SK-N-SH (cell line): ENCODE measurements at places on chromosomes 12 and 14. TPM values are rescaled to one million over a fixed set of nuclear protein-coding genes. Genes with fewer than 3 reads are reported as not detected.

DNA sequence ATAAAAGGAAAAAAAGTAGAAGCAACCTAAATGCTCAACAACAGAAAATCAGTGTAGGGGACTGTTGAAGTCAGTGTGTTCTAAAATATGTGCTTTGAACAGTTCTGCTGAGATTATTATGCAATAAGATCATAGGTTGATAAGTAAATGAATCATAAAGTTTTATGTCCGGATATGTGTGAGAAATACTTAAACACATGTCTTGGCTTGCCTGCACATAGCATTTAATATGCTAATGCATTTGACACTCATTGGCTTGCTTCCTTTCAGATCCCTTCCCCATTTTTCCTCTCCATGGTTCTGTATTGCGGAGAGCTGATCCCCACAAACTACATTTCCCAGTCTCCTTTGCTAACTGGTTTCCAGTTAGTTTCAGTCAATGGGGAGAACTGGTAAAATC, 573.8 kb upstream of the TBX3 start:
- no peaks in the 10 kb centered on the region for H3K27me3 ChIP-seq
- H3K4me3 ChIP-seq: no peak overlapping the region
- no peaks in the 10 kb centered on the region for H3K36me3 ChIP-seq
- H3K4me1 ChIP-seq: no peaks in the 10 kb centered on the region
- no peak for DNase-seq

- peak; percentile 70 for DNase-seq
- no peaks in the 10 kb centered on the region for H3K36me3 ChIP-seq
- peaks cover 16% of the 10 kb centered on the region for H3K4me1 ChIP-seq
- H3K4me3 ChIP-seq: no peak overlapping the region
- H3K27ac ChIP-seq: peak overlapping the region; percentile 72
Measured at GRCh38 chr14:91372671-91373495, 44.7 kb downstream of the CCDC88C start.

ACVR1B gene
- polyA plus RNA-seq: 12.1 and 13.5 TPM in 2 replicates

DNA sequence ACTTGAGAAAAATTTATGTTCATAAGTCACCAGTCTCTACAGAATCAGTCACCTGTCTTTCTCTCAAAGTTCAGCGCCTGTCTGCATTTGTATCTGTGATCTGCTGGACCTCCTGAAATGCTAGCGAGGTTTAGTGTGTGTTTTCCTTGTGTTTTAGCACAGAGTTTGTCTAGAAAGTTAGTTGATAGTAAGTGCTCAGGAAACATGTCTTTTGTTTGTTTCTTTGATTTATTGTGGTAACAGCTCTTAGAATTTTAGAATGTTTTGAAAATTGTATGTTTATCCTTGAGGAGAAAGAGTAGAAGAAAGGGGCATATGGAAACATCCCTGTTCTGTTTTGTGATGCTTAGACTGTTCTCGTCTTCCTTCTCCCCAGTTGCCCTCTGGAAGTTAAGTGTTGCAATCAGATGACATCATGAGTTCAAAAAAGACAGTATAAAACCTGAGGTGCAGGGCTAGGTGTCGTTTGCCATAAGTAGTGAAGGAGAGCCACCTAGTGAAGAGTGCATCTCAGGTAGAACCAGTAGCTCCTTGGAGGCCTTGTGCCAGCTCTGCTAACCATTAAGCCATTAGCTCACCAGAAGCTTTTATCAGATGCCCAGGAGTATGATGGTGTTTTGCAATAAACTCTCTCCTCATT, 44.8 kb downstream of the FBXW8 start:
- no peaks in the 10 kb centered on the region for H3K4me1 ChIP-seq
- no peak for DNase-seq
- peaks cover 30% of the 10 kb centered on the region for H3K36me3 ChIP-seq
- no peaks in the 10 kb centered on the region for H3K27me3 ChIP-seq
- H3K27ac ChIP-seq: no peak overlapping the region

GRCh38 chr12:14327711-14328110, 37.8 kb upstream of the ATF7IP start:
- H3K27me3 ChIP-seq: no peaks in the 10 kb centered on the region
- H3K4me3 ChIP-seq: no peak overlapping the region
- H3K27ac ChIP-seq: no peak overlapping the region
- no peaks in the 10 kb centered on the region for H3K36me3 ChIP-seq

- H3K36me3 ChIP-seq: no peaks in the 10 kb centered on the region
- H3K27ac ChIP-seq: no peak overlapping the region
- DNase-seq: no peak
- H3K27me3 ChIP-seq: no peaks in the 10 kb centered on the region; the same call in 1 of the 2 replicates
Measured at GRCh38 chr14:72054911-72055310, 122.7 kb downstream of the RGS6 start.

DNA sequence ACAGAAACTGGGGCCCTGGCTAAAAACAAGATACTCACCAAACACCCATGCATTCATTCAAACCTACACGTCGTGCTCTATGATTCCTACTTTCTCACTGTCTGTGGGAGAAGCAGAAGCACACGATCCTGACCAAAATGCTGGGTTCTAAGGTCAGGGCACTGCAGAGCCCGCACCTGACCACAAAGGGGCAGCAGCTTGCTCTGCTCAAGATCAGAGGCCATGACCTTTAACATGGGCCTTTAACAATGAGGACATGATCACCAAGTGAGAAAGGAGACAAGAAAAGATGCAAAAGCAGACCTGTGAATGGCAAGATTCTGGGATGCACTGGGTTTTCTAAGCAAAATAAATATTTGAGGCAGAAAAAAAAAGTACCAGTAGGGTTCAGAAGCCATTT, 40.1 kb upstream of the VPS33A start:
- H3K27ac ChIP-seq: no peak overlapping the region
- no peak overlapping the region for H3K4me3 ChIP-seq
- H3K4me1 ChIP-seq: peaks cover 14% of the 10 kb centered on the region
- no peaks in the 10 kb centered on the region for H3K27me3 ChIP-seq
- peaks cover 33% of the 10 kb centered on the region for H3K36me3 ChIP-seq

GRCh38 chr14:101969481-101969880, 5.1 kb downstream of the DYNC1H1 start:
- peaks cover 27% of the 10 kb centered on the region for H3K36me3 ChIP-seq
- H3K4me3 ChIP-seq: no peak overlapping the region
- no peaks in the 10 kb centered on the region for H3K27me3 ChIP-seq
- no peak for DNase-seq
- H3K27ac ChIP-seq: peak overlapping the region; percentile 99; the same call in 1 of the 2 replicates
- H3K4me1 ChIP-seq: peaks cover 15% of the 10 kb centered on the region

- H3K27me3 ChIP-seq: no peaks in the 10 kb centered on the region
- H3K27ac ChIP-seq: peak overlapping the region; percentile 75
- H3K4me1 ChIP-seq: peaks cover 62% of the 10 kb centered on the region
- no peak for DNase-seq
Measured at GRCh38 chr12:65907513-65907912, 83.2 kb downstream of the HMGA2 start.

DNA sequence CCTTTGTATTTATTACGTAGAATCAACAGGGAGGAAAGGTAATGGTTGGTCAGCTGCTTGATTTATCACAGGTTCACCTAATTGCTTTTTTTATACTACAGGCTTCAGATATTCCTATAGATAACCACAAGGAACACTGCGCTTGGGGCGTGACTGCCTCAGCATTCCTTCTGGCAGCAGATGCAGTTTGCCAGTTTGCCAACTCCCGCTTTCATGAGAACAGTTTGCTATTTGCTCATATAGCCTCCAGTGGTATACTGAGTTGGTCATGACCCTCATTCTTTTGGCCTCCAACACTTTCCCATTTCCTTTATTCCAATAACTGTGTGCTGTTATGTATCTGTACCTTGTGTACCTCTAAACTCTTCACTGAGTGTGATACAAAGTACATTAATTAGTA, 38.6 kb upstream of the ACSM4 start:
- H3K4me1 ChIP-seq: no peaks in the 10 kb centered on the region
- H3K27ac ChIP-seq: no peak overlapping the region
- H3K4me3 ChIP-seq: no peak overlapping the region
- H3K27me3 ChIP-seq: 0 out of 2 replicates have a peak, but pooled peaks cover 5% of the 10 kb centered on the region

HSPA2 gene
- 13.9 and 20.8 TPM in 2 replicates for polyA plus RNA-seq

RTN1 gene
- polyA plus RNA-seq: 1.6 and 5.0 TPM in 2 replicates

- no peaks in the 10 kb centered on the region for H3K27me3 ChIP-seq
- peaks cover 69% of the 10 kb centered on the region for H3K4me1 ChIP-seq
- H3K27ac ChIP-seq: peak overlapping the region; percentile 75
- DNase-seq: no peak
Measured at GRCh38 chr12:3219233-3219632, 142.1 kb downstream of the TSPAN9 start.

- no peaks in the 10 kb centered on the region for H3K27me3 ChIP-seq
- peaks cover 12% of the 10 kb centered on the region for H3K4me1 ChIP-seq
- no peak for DNase-seq
- H3K4me3 ChIP-seq: 0 out of 2 replicates have a peak overlapping the region, but pooled peaks have one; percentile 48
Measured at GRCh38 chr14:89040080-89040459, 215.6 kb downstream of the TTC8 start.

TSPAN11 gene
- polyA plus RNA-seq: 6.4 and 6.6 TPM in 2 replicates

DNA sequence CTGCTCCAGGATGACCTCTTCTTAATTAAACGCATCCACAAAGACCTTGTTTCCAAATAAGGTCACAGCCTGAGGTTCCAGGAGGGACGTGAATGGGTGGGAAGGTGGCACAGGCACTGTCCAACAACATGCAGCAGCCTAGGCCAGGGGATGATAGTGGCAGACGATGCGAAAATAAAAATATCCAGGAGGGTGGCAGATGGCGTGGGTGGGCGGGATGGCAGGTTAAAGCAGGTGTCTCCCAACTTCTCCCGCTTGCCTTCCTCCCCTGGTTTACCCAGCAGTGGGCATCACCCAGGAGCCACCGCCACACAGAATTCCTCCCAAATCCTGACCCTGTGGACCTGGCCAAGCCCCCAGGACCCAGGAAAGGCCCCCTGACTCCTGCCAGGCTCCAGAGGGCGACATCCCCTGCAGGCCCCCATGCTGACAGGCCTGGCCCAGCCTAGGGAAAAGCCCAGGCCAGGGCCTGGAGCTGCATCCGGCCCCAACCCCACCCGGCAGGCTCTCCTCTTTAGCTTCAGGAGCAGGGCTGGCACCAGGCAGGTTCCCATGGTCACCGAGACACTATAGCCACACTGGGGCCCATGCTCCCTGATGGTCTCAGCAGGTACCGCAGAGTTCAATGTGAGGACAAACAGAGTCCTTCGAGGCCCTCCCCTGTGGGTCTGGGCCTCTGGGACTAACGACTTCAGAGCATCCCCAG, 9.7 kb downstream of the NCOR2 start:
- H3K36me3 ChIP-seq: no peaks in the 10 kb centered on the region; the same call in 1 of the 2 replicates
- no peaks in the 10 kb centered on the region for H3K27me3 ChIP-seq
- peak; percentile 86 for DNase-seq
- H3K4me1 ChIP-seq: peaks cover 53% of the 10 kb centered on the region; the same call in 1 of the 2 replicates
- peak overlapping the region; percentile 48 for H3K27ac ChIP-seq
- H3K4me3 ChIP-seq: no peak overlapping the region

RNU4-1 gene
- not detected in 2 replicates for polyA plus RNA-seq

- H3K27ac ChIP-seq: no peak overlapping the region
- no peaks in the 10 kb centered on the region for H3K36me3 ChIP-seq
- peaks cover 53% of the 10 kb centered on the region; the same call in 1 of the 2 replicates for H3K4me1 ChIP-seq
- H3K27me3 ChIP-seq: no peaks in the 10 kb centered on the region
- DNase-seq: peak; percentile 27
- H3K4me3 ChIP-seq: no peak overlapping the region
Measured at GRCh38 chr14:104425171-104425681, 154.3 kb upstream of the C14orf180 start.

DNA sequence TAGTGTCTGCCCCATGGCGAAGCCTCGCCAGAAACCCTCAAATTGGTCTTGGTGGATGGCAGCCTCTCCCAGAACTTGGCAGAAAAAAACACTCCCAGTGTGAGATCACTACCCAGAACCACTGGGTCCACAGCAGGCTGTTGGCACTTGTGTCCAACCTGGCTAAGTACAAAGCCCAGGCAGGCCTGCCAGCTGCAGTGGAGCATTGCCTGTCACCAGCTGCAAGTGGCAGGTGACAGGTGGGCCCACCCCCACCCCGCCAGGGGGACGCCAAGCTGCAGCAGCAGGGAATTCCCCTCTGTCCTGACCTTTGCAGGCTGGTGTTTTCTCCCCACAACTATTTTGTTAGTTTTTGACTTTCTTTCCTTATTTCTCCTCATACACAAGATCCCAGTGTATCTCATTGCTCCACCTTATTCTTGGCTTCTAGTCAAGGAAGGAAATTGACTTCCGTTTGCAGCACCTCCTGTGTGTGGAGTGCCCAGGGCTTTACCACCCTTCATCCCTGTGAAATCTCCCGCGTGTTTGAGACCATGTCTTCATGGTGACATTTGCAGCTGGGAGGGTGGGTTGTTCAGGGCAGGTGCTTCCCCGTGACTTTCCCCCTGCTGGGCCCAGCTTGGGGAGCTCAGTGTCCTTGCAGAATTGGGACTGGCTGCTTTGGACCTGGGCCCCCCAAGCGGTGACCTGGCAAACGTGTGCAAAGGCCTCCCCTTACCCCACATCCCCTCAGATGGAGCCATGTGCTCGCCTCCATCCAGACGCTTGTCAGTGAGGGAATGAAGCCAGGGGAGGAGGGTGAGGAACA, 73.8 kb upstream of the RIN3 start:
- no peak for DNase-seq
- H3K27me3 ChIP-seq: no peaks in the 10 kb centered on the region
- H3K27ac ChIP-seq: no peak overlapping the region
- no peaks in the 10 kb centered on the region for H3K36me3 ChIP-seq
- H3K4me3 ChIP-seq: no peak overlapping the region

- H3K27me3 ChIP-seq: no peaks in the 10 kb centered on the region
- no peaks in the 10 kb centered on the region for H3K36me3 ChIP-seq
- H3K27ac ChIP-seq: no peak overlapping the region
- H3K4me1 ChIP-seq: no peaks in the 10 kb centered on the region; the same call in 1 of the 2 replicates
Measured at GRCh38 chr14:78975734-78976133, 805.6 kb downstream of the NRXN3 start.

BEGAIN gene
- 4.2 and 4.4 TPM in 2 replicates for polyA plus RNA-seq

AKAP5 gene
- polyA plus RNA-seq: 0.28 and 0.36 TPM in 2 replicates

DNA sequence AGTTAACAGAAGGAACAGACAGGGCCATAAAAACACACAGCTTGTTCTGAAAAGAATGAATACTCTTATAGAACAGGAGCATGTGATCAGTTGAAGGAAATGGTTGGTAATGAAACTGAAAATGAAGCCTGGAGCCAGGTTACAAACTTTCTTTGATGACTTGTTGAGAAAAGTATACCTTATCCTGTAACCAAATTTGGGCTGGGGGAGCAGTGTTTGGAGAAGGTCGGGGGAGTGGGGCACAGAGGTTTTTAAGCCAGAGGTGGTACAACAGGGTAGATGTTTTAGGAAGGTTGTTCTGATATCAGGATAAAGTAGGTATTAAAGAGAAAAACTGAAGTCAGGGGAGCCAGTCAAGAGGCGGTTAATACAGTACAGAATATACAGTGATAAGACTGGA, 8.2 kb downstream of the GOLT1B start:
- peaks cover 72% of the 10 kb centered on the region for H3K36me3 ChIP-seq
- DNase-seq: no peak
- no peaks in the 10 kb centered on the region for H3K27me3 ChIP-seq
- no peak overlapping the region for H3K4me3 ChIP-seq
